Kidney epithelial cell (primary cell): ENCODE measurements at places on chromosomes 7 and 10. TPM values are rescaled to one million over a fixed set of nuclear protein-coding genes. Genes with fewer than 3 reads are reported as not detected.
A peak's percentile ranks its signal among the peaks of the same experiment; 100 is the strongest.

Gene SCIN
- 8.6 and 14.7 TPM in 2 replicates for total RNA-seq

Gene GJD4
- not detected in 2 replicates for total RNA-seq

Gene HOXA2
- total RNA-seq, result 0.34 and 1.1 TPM in 2 replicates

Gene CCL24
- not detected in 2 replicates for total RNA-seq

Gene FKBP6
- total RNA-seq, result not detected in 2 replicates

Gene TMEM178B
- 5.5 and 9.7 TPM in 2 replicates for total RNA-seq

Gene STOX1
- 0.21 and 0.71 TPM in 2 replicates for total RNA-seq

- DNase-seq, result no peak
These were observed 17.7 kb downstream of the LRRD1 start for GRCh38 chr7:92161271-92161670.

- no peak for DNase-seq
These were observed 335.7 kb downstream of the PHTF2 start for GRCh38 chr7:78134256-78134655.

DNA sequence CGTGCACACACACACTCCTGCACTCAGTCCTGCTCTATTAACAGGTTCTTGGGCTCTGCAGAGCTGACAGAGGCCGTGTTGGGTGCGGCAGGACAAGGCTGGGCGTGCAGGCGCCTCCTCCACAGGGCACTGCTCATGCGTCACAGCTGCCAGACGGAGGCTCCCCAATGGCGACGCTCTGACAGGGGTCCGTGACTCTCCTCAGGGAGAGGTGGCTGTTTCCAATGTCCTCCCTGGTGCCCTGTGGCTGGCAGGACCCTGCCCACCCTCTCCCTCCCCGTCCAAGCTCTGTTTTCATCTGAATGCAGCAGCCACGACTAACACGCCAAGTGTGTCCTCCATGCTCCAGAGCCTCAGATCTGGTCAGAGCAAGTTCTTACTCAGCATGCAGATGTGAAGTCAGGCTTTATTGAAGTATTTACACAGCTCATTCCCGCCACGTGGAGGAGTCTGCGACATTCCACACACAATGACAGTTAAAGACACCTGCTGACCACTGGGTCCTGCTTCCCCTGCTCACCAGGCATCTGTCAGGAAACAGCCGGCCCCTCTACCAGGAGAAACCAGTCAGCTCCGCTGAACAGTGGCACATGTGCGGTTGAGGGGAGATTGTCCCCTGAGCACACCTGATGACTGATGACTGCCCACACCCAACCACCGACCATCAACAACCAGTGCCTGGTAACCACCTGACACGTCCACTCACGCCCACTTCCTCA, 116.7 kb downstream of the VIPR2 start:
- DNase-seq, result no peak

- peak; percentile 34 for DNase-seq
These were observed 80.7 kb downstream of the ZNF365 start for GRCh38 chr10:62454687-62455397.

DNA sequence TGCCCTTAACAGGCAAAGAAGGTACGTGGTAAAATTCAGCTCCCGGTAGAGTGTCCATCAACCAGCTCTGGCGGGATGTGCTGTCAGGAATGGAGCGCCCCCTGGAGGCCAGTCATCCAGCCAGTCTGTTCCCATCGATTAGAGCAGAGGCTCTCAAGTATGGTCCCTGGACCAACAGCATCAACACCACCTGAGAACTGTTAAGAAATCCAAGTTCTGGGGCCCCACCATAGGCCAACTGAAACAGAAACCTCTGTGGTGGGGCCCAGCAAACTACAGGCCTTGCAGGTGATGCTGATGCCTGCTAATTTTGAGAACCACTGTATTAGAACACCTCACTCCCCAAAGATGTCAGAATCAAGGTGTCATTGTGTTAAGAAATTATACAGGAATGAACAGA, 109.2 kb downstream of the DPY19L1 start:
- DNase-seq, result no peak

DNA sequence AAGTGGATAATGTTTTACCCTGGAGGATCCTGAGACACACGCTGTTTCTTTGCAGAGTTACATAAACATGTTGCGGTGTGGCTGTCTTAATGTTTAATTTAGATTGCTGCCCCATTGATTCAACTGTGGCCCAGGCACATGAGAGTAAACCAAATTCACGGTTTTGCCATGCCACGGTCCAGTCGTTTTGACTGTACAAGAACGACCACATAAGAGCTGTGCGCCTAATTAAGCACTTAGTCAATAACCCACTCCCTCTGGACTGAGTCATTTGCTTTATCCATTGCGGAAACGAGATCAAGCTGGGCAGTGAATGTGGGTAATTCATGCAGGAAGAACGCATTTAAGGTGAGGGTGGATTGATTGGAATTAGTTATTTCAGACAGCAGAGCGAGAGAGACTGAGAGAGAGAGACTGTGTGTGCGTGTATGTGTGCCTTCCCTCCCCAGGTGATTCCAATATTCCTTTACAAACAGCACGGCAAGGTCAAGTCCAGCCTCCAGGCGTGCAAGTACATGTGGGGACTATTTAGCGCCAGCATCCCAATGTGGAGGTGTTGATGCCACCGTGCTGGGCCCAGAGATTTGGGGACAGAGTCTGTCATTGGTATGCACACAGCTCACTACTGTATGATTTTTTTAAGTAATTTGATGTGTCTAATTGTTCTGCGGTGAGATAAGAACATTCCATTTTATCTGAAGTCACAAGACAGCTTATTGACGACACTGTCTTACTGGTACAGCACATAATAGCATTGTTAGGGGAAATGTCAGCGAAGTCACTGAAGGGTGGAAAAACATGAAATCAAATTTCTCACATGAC, 8.4 kb upstream of the TEX36 start:
- DNase-seq, result peak; percentile 95

GRCh38 chr7:64876792-64877713, 26.0 kb upstream of the ZNF273 start:
- no peak for DNase-seq

DNA sequence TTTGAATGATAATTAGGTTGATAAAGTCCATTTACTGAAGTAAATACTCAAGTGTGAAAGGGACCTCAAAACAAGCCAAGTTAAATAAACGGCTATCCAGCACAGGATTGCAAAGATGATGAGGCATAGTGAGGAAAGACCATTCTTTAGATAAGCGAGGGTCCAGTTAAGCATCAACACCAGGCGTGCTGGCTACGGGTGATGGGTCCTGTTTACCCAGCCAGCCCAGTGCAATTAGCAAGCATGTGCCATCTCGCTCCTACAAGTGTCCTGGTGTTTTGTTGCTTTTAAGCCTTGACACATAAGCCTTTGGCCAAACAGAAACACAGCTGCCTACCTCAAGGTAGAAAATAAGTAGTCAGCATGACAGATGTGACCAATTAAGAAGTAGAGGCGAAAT, 7.1 kb downstream of the NEBL start:
- no peak for DNase-seq

DNA sequence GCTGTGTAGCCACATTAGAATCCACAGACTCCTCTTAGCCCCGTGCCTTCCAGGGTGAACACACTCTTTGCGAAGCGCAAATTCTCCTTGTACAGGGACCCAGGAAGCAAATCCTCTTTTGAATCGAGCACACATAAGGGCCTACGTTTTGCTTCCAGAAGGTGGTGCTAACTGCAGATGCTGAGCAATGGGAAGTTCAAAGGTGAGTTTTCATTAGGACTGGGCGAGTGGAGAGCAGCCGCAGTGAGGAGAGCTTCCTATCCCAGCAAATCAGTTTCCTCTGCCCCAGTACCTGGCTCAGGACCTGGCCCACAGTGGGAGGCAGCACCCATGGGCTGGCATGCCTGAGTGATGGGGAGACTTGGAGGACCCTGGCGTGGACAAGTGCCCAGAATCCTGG, 23.5 kb upstream of the GPR26 start:
- DNase-seq, result no peak

GRCh38 chr7:148702876-148703670, 4.4 kb downstream of the CUL1 start:
- DNase-seq, result no peak

DNA sequence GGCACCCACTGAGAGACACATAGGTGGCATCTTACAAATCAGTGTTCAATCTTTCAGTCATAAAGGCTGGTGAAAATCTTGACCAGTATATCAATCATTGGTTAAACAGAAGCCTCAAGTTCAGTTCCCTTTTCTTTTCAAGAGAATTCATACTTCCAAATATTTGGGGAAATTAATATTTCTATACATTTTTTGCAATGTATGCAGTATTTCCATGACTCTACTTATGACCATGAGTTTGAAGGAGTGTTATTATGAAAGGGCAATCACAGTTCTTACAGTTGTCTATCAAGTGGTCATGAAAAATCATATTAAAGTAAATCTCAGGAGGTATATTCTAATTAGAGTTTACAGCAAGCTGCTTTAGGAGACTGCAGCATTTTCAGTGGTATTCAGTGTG, 724.0 kb downstream of the ANKRD7 start:
- DNase-seq, result no peak

DNA sequence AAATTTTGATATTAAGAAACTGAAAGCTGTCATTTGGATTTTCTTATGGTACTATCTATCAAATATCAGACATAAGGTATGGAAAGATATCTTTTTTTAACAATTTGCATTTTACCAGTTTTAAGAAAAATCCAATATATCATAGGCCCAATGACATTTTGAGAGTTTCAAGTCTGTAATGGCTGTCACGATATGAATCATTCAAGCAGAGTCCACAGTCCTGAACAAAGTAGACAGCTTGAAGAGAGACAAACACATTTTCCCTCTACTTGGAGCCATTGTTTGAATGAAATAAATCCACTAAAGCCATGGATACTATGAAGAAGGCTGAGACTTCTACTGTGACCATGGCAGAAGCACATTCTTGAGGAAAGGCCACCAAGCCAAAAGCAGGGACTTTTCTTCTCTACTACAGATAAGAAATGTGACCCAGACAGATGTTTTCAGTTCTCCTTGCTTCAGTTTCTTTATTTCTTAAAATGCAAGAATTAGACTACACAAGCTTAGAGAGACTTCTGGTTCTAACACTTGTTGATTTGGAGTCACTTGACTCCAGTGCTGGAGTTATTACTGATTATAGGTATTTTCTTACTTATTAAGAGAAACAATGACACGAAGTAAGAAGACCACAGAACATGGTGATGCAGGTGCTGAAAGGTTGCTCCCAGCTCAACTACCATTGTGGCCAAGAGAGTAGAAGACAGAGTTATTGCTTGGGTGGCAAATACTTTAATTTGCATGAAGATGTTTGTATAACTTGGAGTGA, 429.1 kb downstream of the KIF20B start:
- DNase-seq, result no peak

- no peak for DNase-seq
These were observed 11.3 kb downstream of the ASB13 start for GRCh38 chr10:5655121-5655520.

DNA sequence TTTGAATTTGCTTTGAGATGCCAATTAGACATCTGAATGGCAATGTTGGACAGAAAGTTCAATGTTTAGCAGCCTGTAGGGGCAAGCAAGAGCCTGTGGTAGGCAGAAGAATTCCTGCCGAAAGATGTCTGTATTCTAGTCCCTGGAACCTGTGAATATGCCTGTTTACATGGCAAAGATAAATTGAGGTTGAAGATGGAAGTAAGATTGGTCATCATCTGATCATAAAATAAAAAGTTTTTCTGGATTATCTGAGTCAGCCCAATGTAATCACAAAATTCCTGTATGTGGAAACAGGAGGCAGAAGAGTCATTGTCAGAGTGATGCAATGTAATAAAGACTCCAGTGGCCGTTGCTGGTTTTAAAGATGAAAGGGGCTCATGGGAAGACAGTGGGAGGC, 430.5 kb downstream of the MDFIC start:
- DNase-seq, result no peak

GRCh38 chr7:44755698-44756627, 7.3 kb downstream of the ZMIZ2 start:
- no peak for DNase-seq

GRCh38 chr10:14318007-14318406, 12.7 kb downstream of the FRMD4A start:
- DNase-seq, result no peak

- DNase-seq, result no peak
These were observed 36.7 kb downstream of the INPP5A start for GRCh38 chr10:132574288-132574687.

DNA sequence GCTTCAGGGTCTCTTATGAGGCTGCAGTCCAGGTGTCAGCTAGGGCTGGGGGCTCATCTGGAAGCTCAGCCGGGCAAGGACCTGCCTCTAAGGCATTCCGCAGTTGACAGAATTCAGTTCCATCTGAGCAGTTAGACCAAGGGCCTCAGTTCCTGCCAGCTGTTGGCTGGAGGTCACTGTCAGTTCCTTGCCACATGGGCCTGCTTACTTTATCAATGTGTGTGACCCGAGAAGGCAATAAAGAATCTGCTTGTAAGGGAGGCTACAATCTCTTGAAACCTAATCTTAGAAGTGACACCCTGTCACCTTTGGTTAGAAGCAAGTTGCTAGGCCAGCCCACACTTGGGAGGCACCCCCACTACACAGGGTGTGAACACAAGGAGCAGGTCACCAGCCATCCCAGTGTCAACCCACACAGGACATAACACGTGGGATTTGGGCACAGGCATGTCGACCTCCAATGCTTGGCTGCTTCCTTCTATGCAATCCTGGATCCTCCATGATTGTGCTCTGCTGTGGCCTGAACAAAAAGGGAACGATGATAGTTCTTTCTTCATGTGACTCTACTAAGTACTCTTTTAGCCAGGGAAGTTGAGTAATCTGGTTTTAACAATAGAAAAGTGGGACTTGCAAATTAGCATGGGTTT, 41.8 kb downstream of the MTURN start:
- no peak for DNase-seq

GRCh38 chr7:128861957-128862570, 592 bp upstream of the ATP6V1F start:
- DNase-seq, result no peak

DNA sequence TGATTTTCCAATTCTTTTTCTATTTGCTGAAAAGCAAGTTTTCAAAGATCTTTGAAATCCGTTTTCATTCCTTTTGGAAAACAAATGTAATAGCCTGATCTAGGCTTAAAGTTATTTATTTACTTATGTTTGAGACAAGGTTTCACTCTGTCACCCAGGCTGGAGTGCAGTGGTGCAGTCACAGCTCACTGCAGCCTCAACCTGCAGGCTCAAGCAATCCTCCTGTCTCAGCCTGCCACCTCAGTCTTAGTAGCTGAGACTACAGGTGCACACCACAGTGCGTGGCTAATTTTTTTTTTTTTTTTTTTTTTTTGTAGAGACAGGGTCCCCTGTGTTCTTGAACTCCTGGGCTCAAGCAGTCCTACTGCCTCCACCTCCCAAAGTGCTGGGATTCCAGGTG, 4.6 kb downstream of the ST7 start:
- DNase-seq, result no peak

- no peak for DNase-seq
These were observed 81.9 kb upstream of the PRKG1 start for GRCh38 chr10:50992356-50992901.
